Activated CD8-positive, alpha-beta memory T cell treated with anti-CD3 and anti-CD28 coated beads for 1 hour (primary cell): ENCODE measurements at places on chromosomes 7 and 10.
A peak's percentile ranks its signal among the peaks of the same experiment; 100 is the strongest.

DNA sequence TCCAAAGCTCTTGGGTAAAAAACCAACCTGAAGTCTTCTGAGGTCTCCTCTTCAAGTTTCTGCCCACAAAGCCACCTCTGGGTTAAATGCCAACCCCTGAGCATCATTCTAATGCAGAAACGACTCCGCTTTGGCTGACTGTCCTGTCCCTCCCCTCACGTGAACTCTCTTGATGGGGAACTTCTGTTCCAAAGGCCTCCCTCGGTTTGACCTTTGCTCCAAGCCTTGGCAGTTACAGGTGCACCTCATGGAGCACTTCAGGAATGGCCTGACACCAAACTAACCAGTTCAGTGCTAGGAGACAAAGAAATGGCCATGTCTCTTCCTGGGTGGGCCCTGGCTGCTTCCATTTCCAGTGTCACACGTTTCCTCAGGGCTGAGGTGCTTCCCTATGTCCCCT lies 20.0 kb downstream of the CAMK2G start:
- no peak for DNase-seq

DNA sequence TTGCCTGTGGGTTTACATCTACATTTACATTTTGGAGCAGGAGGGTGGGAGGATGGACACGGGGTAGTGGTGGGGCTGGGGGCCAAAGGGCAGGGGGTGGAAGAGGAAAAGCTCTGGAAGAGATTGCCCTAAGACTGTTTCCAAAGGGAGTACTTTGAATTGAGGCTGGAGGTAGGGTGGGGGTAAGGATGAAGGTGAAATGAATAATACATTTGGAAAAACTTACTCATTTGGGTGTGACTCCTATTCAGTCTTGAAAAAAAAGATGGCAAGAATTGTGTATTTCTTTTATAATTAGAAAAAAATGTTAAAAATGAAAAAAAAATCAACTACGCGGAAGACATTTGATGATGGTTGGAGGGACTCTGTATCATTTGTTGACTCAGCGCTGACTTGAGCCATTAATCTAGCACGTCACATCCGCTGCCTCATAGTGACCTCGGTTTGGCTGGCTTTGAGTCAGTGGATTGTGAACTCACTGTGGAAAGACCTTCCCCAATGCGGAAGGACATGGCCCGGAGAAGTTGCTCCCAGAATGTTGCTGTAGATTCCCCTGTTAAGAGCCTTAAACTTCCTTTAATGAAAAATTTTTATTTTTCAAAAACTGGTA lies 2.8 kb downstream of the FAM180A start:
- no peak for DNase-seq

DNA sequence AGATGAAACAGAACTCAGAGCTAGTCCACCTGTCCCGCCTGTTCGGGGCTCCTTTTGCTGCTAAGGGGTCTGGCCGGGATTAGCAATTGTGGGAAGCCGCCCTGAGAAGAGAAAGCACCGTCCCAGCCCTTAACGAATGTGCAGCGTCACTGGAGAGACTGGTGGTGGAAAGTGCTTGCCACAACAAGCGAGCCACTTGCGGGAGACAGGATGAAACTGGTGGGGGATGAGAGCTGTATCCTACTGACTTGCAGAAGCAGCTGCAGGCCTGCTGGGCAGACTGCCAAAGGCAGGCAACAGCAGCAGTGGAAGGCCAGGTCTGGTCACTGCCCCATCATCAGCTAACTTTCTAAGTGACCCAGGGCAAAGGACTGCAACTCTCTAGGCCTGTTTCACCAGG lies 95.4 kb downstream of the FAM53B start:
- DNase-seq: peak; percentile 33

GRCh38 chr7:41053820-41054219 lies 649.1 kb downstream of the INHBA start:
- no peak for DNase-seq

GRCh38 chr7:114718861-114719260 lies 203.0 kb upstream of the MDFIC start:
- DNase-seq: no peak

DNA sequence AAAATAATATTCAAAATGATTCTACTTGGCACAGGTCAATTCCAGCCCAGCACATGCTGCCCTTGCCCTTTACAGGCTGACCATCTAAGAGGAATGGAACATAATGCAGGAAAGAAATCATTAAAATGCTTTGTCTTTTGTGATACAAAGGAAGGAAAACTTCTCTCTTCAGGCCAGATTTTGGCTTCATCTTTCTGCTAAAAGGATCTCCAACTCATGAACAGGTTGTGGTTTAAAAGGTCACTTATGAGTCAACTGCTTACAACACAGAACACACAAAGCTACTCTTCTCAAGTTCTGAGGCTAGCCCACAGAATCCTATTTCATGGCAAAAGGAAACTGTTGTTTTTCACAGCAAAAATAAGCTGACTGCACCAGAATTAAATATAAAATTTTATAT lies 197.1 kb downstream of the DOCK4 start:
- DNase-seq: no peak

DNA sequence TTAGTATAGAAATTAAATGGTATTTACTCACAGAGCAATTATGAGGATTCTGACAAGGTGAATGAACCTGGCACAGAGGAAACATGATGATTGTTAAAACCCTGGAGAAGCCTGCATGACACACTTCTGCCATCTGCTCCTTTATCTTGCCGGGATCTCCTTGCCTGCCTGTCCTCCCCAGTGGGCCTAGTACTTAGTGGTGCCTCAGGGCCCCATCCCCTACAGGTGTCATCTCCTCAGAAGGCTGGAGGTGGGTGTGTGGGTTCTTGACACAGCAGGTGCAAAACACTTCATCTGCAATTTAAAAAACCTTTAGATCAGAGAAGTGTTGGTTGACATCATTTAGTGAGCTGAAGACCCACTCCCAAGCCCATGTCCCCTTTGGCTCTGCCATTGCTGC lies 261.2 kb downstream of the ADRA2A start:
- no peak for DNase-seq

DNA sequence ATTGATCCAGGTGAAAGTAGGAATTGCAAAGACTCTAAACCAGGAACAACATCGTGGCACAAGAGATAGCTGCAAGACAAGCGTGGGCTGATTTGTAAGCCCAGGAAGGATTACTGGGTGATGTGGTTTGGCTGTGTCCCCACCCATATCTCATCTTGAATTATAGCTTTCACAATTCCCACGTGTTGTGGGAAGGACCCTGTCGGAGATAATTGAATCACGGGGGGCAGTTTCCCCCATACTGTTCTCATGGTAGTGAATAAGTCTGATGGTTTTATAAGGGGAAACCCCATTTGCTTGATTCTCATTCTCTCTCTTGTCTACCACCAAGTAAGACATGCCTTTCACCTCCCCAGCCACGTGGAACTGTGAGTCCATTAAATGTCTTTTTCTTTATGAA lies 59.5 kb downstream of the ST8SIA6 start:
- DNase-seq: no peak

DNA sequence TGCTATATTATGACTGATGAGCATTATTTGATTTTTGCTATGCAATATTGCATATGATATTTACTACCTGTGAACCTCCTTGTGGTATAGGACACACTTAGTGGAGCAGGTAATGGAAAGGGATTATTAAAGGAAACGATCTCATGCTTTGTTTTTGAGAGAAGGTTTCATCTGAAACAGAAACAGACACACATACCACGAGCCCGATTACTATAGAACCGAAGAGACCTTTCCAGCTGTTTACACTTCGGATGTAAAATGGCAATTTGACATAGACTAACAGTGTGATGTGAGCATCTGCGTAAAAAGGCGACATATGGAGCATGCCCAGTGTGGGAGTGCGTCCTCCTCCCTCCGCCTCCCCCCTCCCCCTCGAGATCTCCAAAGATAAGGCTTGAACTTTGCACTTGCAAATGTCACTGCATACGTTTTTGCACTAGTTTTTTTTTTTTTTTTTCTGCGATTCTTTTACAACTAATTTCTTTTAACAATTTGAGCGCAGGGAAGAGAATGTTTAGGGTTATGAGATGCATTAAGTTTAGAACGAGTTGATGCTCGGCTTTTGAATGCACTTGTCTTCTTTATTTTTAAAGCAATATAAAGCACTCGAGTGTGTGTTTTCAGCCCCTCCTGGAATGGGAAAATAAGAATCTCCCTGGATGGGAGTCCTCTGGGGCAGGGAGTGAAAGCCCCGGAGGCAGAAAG lies 251.0 kb downstream of the NSUN6 start:
- no peak for DNase-seq

- no peak for DNase-seq
These were observed 113.5 kb downstream of the MBL2 start for GRCh38 chr10:52659085-52659484.

DNA sequence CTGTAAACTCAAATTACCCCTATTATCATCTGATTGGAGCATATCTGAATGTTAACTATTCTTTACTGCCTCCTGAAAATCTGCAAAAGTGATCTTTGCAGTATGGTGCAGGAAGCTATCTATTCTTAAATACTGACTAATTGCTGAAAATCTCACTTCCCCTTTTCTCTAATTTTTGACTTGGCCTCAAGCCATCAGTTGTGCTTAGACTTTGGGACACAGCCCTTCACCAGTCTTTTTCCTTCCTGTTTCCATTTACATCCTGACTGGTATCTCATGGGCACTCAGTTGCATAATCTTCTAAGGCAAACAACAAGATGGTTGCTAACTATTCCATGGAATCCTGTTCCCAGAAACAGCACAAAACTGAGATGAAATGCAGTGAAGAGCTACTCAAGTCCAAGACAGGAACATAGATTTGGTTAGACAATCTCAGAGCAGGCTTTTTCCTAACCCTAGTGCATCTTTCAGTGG lies 228.5 kb downstream of the SORCS1 start:
- DNase-seq: no peak

DNA sequence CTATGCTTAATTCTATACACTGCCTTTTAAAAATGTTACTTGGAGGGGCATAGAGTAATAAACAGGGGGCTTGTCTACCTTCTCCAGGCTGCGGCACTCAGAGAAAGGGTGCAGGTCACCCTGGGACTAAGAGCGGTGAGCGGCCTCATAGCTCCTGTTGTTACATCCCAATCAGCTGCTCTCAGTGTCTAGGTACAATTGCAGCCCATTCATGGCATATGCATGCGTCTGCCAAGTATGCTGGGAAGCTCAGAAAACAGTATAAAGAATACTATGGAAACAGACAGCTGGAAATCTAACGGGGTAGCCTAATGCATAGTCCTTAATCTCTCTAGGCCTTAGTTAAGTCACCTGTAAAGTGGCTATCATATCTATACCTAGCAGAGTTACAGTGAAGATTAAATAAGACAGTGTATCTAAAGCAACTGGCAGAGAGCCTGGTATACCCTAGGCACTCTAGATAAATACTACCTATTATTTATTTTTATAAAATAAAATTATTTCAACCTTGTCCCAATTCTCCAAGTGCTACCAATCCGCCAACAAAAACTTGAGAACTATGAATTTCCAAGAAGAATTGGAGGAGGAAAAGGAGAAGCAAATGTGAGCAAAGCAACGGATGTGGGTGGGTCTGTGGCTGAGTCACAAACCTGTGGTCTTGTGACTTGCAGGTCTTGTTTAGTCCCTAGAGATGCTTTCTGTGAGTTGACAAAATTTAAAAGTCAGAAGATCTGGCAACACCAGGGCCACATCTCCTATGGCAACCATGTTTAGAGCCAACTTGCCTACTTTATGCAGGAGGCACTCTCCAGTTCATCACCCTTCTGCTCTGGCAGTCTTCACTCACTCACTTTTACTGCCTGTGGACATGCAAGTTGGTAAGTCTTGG lies 183.0 kb downstream of the RAPGEF5 start:
- DNase-seq: no peak

DNA sequence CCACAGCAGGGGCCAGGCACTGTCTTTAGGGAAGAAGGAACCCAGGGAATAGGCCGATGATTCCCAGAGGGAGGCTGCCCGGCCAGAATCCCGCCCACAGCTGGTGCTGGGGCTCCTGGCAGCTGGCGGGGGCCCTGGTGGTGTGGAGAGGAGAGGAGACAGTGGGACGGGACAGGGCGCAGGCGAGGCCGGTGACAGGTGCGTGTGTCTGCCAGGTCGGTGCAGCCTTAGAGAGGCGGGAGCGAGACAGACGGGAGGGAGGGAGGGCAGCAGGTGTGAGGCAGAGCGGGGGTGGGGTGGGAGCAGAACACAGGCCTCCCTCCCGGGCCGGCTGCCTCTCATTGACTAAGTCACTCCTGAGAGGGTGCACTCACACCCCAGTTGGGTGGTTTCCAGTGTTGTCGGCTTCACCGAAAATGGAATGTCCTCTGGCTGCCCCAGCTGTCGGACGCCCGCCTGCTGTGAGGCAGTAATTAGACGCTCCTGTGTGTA lies 55.2 kb downstream of the ELFN1 start:
- DNase-seq: no peak

DNA sequence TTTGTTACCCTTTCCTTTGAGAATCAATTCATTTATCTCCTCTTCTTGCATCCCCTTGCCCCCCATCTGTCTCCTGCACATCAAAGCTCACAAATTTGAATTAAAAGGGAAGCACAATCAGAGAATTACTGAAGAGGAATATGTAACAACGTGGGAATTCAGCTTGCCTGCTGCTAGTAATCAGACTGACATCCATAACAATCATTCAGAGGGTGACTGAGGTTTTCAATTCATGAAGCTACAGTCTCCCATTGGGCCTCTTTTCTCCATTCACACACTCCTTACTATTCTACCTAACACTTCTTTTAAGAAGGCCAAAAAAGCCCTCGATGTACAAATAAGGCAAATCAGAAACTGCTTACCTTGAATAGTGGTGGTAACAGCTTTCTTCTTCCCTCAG lies 24.3 kb upstream of the DNA2 start:
- no peak for DNase-seq

- no peak for DNase-seq
These were observed 80.3 kb upstream of the CDCA7L start for GRCh38 chr7:22025983-22026382.

- no peak for DNase-seq
These were observed 63.6 kb downstream of the ZRANB1 start for GRCh38 chr10:125005312-125006187.

- no peak for DNase-seq
These were observed 78.8 kb upstream of the GSDME start for GRCh38 chr7:24836084-24836483.

GRCh38 chr7:64667311-64667710 lies 1.4 kb downstream of the ZNF107 start:
- no peak for DNase-seq

GRCh38 chr10:4281190-4281825 lies 496.3 kb upstream of the KLF6 start:
- no peak for DNase-seq

- DNase-seq: no peak
These were observed 293.9 kb downstream of the CAMK1D start for GRCh38 chr10:12643279-12643678.

DNA sequence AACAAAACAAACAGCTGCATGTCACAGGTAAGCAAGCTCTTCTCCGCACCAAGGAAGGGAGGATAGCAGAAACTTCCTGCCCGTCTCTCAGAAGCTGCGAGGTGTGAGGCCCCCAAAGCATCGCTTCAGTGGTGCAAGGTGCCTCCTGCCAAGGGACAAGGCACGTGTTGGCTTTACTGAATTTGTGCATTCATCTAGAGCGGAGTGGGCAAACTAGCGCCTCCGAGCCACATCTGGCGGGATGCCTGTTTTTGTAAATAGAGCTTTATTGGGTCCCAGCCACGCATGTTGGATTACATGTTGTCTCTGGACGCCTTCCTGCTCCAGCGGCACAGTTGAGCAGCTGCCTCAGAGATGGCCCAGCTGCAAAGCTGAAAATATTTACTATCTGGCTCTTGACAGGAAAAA lies 27.7 kb downstream of the PHYH start:
- DNase-seq: no peak

GRCh38 chr7:120043250-120043649 lies 229.7 kb upstream of the KCND2 start:
- DNase-seq: no peak

- no peak for DNase-seq
These were observed 59.9 kb downstream of the ELMO1 start for GRCh38 chr7:37388811-37389210.
